ENCODE measurements at places on chromosomes 5 and 9.

- DNase-seq: no peak
Measured at GRCh38 chr5:124034963-124035362, 523.0 kb downstream of the CSNK1G3 start.

DNA sequence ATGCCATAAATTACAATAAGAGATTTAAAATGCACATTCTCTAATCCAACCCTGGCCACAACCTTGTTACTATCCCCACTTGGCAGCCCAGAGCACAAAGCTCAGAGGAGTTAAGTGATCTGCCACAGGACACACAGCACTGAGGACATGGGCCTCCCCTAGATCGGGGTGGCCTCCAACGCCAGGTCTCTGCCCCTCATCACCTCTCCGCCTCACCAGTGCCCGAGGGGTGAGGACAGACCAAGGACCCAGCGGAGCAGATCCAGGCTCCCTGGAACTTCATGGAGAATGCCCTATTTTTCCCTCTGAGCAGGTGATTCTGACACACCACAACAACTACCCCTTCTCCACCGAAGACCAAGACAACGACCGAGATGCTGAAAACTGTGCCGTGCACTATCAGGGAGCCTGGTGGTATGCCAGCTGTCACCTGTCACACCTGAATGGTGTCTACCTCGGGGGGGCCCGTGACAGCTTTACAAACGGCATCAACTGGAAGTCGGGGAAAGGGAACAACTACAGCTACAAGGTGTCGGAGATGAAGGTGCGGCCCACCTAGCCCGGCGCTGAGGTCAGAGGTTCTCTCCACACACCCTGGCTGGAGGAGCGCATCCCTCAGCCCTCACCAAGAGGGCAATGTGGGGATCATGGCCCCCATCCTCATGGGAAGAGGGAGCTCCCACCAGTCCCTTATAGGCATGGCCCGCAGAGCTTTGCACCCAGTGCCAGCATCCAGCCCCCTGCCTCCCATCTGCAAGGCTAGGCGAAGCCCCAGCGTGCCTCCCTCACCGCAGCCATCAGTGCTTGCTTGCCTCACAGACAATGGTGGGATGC, 12.5 kb upstream of the FCN2 start:
- DNase-seq: no peak

- DNase-seq: no peak
Measured at GRCh38 chr9:114272739-114273431, 50.0 kb upstream of the ORM1 start.

- no peak for DNase-seq
Measured at GRCh38 chr5:120052916-120053828, 410.9 kb upstream of the PRR16 start.

- no peak for DNase-seq
Measured at GRCh38 chr5:110512266-110512665, 214.2 kb downstream of the TMEM232 start.

DNA sequence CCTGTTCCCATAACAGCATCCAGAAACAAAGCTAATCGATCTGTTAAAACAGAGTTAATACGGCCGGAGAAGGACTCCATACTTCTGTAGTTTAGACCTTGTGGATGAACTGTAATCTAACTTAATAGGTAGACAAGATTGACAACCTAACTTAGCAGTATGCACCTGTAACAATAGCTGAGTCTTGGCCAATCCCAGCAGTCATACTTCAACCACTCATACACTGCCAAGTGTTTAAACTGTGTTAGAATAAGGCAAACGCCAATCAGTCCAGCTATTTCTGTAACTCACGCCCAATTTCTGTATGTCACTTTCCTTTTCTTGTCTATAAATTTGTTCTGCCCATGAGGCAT, 33.7 kb upstream of the MACIR start:
- DNase-seq: no peak

DNA sequence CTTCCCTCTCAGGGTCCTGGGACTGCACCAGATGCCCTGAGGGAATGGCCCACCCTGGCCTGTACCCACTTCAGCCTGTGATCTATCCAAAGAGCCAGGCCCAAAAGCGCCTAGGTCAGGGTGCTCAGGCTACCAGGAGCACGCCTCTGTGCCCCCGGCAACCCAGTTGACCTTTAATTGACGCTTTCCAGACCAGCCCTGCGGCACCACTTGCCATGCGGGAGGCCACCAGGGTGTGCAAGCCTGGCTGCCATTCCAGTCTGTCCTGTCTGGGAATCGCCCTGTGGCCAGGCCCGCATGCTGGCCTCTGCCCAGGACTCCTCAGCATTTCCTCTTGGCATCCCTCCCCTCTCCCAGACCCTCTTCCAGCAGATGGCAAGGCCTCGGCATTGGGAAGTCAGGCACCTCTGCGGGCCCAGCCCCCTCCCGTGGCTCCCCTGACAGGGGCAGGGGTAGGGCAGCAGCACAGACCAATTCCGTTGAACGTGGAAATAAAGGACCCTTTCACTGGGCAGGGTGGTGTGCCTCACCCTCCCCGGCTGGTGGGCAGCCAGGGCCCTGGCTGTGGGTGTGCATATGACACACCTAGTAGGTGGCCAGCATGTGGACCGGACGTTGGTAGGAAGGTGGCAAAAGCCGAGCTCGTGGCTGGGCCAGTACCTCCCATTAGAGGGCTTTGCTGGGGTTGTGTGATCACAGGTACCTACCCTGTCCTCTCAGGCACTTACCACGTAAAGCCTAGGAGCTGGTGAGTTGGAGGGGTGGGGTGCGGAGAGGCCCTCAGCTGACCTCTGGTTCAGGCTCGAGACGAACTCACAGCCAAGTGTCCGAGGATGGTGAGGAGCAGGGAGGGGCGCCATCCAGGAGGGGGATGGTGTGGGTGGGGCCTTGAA, 3.5 kb upstream of the AIF1L start:
- DNase-seq: no peak

- no peak for DNase-seq
Measured at GRCh38 chr9:18429070-18429469, 44.9 kb upstream of the ADAMTSL1 start.

GRCh38 chr9:132164604-132165362, 2.9 kb downstream of the NTNG2 start:
- no peak for DNase-seq

GRCh38 chr9:136028760-136029470, 66.2 kb downstream of the NACC2 start:
- peak; percentile 2 for DNase-seq

DNA sequence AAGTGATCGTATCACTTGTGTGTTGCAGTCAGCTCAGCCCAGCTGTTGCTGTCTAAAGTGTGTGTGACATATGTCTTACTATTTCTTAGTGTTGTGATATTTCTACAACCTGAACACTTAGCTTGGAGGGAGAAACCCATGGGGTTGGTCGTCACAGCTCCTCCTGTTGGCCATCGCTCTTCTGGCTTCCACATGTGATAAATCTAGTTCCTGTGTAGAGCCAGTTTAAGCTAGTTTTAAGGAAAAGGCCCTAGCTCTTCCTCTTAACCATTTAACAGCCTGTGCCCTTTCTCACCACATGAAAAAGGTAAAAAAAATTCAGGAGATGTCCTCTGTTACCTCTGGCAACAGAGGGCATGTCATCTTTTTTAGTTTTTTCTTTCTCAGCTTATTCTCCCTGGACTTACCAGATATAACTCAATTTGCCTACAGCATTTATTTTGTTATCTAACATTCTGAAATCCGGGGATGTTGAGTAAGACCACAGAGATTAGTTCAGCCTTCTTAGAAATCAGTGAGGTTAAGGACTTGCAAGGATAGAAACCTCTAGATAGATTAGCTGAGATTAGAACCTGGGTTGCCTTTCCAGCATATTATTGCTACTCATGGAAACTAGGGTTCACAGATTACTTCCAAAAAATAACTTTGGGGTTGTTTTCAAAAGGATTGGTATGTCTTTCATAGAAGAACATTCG, 100.4 kb downstream of the GAPVD1 start:
- DNase-seq: no peak

- DNase-seq: peak; percentile 73
Measured at GRCh38 chr5:36876965-36877666, 547 bp downstream of the NIPBL start.

DNA sequence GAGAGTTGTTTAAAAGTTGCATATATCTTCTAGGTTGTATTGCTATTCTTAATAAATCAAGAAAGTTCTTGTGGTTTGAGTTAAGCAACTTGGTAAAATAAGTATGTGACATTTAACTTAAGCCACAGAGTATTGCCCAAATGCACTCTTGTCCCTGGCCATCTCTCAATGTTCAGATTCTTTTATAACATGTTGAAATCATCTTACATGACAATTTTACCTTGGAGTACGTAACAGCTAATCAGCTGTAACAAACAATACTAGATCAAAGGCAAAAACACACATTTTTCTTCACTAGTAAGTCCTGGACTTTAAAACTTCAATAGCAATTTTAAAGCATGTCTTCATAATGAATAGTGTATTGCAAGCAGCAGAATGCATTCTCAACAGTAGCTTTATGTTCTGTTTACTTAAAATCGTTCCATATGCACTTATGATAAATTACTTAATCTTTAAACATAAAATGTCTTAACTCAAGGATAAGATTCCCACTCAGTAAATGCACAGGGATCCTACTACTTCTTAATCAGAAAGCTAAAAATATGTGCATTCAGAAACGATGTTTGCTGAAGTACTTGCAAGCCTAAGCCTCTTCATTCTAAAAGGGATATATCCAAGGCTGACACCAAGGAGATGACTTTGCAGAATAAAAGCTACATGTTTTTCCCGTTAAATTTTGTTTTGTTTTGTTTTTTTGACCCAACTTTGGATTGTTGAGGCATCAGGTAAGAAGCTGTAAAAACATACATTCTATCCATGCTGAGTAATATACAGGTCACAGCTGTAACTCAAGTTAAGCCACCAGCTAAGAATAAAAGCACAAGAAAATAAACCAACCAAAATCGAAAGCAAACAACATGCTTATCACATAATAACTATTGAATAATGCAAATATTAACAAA, 86.1 kb upstream of the NFIB start:
- no peak for DNase-seq

DNA sequence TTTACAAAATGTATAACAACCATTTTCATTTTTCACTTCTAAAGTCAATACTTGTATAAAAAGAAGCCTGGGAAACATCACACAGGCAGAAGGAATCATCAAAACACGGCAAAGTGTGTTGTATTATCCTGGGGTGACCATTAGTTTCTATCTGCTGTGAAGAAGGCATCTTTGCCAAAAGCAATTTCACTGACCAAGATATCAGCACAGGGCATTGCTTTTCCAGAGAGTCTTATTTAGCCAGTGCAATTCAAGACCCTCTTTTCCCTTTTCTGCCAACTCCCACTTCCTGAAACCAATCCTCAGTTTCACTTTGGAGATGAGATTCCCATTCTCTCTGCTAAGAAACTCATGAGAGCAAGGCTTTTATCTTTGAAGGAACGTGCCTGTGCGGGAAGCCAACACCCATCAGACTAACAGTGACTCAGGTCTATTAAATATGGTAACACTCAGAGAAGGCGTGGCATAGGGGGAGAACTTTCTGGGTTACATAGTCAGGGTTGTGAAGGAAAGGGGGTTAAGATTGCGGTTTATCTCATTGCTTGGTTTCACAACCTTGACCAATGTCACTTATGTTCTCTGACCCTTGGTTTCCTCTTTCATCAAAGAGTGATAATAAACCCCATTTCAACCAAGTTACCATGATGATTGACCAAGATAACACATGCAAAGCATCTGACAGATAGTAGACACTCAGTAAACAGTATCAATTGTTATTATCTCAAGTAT, 666.9 kb upstream of the KLF4 start:
- no peak for DNase-seq

GRCh38 chr5:6867712-6868111, 154.5 kb downstream of the TENT4A start:
- no peak for DNase-seq

GRCh38 chr5:50580506-50580905, 85.9 kb upstream of the PARP8 start:
- DNase-seq: no peak

GRCh38 chr9:104028827-104029226, 65.3 kb upstream of the SMC2 start:
- no peak for DNase-seq

GRCh38 chr9:12785260-12785770, 10.5 kb downstream of the LURAP1L start:
- no peak for DNase-seq

- DNase-seq: peak; percentile 42
Measured at GRCh38 chr9:83956086-83956435, 24.0 kb downstream of the HNRNPK start.

- no peak for DNase-seq
Measured at GRCh38 chr9:97438666-97439065, 26.8 kb downstream of the TDRD7 start.

GRCh38 chr5:177131352-177132135, 2.0 kb upstream of the NSD1 start:
- no peak for DNase-seq

DNA sequence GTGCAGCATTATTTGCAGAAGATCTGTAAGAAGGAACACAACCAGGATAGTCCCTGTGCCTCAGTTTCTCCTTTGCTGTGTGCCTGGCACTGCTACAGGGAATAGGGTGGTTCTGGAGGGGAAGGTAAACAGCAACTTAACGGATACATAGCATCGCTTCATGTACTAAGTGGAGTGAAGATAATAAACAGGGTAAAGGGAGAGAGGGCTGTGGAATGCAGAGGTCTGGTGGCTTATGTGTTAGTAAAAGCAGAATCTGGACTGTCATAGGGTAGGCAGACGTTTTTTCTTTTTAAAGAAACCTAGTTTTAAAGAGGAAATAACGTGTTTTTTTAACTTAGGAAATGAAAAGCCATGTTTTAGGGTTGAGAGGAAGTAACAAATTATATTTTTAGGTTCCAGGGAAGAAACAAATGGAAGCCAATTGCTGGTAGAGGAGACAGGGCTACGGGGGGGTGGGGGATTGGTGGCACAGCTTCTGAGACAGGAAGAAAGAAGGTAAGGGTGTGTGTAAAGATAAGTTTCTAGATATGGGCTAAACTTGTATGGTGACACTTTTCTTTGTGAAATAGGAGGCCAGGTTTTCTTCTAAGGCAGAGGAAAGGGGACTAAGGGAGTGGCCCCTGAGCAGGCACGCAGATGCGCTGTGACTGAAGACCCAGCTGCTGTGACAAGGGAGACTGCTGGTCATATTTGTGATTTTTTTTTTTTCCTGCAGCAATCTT, 1.3 kb downstream of the GNG10 start:
- DNase-seq: no peak

DNA sequence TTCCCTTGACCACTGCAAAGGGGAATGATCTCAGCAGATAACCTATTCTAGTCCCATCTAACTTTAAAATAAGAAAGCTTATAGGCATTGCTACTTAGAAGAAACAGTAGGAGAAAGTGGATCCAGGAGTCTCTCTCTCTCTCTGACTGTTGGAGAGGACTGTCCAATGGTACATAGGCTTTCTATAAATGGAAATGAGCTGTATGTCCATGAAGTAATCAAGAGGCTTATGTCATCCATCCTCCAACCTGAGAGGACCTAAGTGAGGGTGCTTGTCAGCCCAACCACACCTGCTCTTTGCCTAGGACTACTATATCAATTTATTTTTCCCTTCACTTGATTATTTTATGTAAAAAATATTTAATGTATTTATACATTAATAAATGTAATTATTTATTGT, 172.3 kb downstream of the PAPPA start:
- DNase-seq: no peak

Measured in head of caudate nucleus (tissue), 42 donors.